Neural progenitor cell (in vitro differentiated cells): ENCODE measurements at places on chromosomes 3 and 15. TPM values are rescaled to one million over a fixed set of nuclear protein-coding genes. Genes with fewer than 3 reads are reported as not detected.

Gene RETNLB
- not detected in 2 replicates for total RNA-seq

Gene PFN2
- total RNA-seq: 328 and 481 TPM in 2 replicates

Gene GOLGA6L7
- total RNA-seq: not detected in 2 replicates

Gene ROBO2
- 12.3 and 15.0 TPM in 2 replicates for total RNA-seq

Gene STRIT1
- total RNA-seq: not detected in 2 replicates
